ENCODE measurements at places on chromosomes 6 and 20. TPM values are rescaled to one million over a fixed set of nuclear protein-coding genes. Genes with fewer than 3 reads are reported as not detected.

The INSM1 gene
- not detected for total RNA-seq

The MCCD1 gene
- total RNA-seq: not detected

The TP53TG5 gene
- not detected for total RNA-seq

The DSP gene
- 20.6 TPM for total RNA-seq

The RIMS4 gene
- not detected for total RNA-seq

The TAAR6 gene
- total RNA-seq: not detected

The PROCR gene
- 92.8 TPM for total RNA-seq

The PRDM1 gene
- 3.8 TPM for total RNA-seq

The UBD gene
- 9.2 TPM for total RNA-seq

The SLC22A3 gene
- total RNA-seq: 0.70 TPM
